ENCODE measurements at places on chromosomes 7 and 10.

DNA sequence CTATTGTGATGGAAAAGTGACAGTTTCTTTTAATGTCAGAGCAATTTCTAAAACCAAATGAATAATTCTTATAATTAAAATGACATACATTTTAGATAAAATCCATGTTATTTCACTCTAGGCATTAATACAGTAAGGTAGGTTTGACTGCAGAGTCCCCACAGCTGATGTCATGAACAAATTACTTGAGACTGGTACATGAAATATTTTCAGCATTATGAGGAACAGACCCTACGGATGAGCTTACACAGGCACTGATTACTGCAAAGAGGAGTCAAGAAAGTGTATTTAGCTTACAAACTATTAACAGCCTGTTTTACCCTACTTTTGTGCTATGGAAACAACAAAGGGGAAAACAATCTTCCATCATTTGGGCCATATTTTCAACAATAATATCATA is 8.9 kb downstream of the COL1A2 start:
- DNase-seq, result no peak

DNA sequence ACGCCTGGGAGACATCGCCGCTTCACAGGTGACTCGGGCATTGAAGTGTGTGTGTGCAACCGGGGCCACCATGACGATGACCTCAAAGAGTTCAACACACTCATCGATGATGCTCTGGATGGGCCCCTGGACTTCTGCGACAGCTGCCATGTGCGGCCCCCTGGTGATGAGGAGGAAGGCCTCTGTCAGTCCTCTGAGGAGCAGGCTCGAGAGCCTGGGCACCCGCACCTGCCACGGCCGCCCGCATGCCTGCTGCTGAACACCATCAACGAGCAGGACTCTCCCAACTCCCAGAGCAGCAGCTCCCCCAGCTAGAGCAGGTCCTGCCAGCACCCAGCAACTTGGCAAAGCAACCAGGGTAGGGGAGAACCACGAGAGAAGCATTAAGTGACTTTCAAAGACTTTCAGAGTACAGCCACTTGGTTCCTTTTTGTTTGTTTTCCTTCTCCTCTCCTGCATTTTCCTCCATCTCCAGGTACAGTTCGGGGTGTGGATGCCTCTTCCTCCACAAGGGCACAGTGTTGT is 24.1 kb downstream of the CYP17A1 start:
- no peak for DNase-seq

DNA sequence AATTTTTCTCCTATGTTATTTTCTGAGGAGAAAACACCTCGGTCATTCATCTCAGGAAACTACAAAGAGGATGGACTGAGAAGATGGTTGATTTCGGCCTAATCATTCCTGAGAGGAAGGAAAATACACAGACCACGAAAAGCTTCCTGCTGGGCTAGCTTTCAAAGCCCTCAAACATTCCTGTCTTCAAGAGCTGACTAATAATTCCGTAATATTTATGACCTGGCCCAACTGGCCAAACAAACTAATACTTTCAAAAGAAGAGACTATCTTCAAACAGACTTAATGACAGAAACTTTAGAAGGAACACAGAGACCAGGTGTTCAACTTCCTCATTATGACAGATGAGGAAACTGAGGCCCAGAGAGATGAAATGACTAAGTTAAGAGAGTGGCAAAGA is 215.1 kb upstream of the FRMD4A start:
- DNase-seq, result no peak

DNA sequence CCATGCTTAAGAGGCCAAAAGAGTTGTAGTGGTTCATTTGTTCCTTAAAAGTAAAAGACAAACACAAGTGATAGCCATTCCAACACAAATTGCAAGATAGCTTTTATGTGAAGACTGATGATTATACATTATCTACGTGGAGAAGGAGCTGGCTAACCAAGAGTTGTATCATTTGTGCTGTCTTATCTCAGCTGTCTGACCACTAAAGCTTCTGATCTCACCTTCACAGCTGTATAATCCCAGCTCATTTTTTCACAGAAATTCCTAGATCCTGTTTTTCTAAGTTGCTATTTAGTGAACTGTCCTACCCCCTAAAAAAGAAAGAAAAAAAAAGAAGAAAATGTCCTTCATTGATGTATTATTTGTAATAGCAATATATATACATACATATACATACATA is 9.8 kb downstream of the USP6NL start:
- no peak for DNase-seq

DNA sequence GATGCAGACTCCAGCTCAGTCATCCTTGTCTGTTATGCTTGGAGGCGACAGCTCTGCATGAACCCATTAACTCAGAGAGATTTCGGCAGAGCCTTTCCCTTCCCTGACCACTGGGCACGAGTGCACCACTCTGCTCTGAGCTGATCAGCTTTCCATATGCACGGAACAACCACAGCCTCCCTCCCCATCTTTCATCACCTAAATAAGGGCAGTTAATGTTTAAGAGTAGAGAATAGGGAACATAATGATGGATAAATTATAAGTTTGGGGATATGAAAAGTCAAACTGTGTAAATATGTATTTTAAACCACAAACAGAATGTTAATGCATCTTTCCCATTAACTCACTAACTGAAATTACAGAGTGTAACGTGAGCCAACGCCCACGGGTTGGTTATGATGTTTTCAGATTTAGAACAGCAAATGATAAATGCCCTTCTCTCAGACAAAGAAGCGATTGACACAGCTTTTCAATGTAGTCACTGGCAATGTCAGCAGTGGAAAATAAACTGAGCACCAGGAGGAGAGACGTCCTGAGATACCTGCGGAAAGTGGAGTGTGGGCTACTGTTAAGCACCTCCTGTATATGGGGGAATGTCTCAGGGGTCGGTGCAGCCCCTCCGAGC is 658.2 kb downstream of the LRMDA start:
- no peak for DNase-seq

GRCh38 chr10:107924458-107924857 is 760.0 kb upstream of the SORCS1 start:
- DNase-seq, result no peak

GRCh38 chr7:30852308-30852684 is 59.4 kb upstream of the AQP1 start:
- no peak for DNase-seq

DNA sequence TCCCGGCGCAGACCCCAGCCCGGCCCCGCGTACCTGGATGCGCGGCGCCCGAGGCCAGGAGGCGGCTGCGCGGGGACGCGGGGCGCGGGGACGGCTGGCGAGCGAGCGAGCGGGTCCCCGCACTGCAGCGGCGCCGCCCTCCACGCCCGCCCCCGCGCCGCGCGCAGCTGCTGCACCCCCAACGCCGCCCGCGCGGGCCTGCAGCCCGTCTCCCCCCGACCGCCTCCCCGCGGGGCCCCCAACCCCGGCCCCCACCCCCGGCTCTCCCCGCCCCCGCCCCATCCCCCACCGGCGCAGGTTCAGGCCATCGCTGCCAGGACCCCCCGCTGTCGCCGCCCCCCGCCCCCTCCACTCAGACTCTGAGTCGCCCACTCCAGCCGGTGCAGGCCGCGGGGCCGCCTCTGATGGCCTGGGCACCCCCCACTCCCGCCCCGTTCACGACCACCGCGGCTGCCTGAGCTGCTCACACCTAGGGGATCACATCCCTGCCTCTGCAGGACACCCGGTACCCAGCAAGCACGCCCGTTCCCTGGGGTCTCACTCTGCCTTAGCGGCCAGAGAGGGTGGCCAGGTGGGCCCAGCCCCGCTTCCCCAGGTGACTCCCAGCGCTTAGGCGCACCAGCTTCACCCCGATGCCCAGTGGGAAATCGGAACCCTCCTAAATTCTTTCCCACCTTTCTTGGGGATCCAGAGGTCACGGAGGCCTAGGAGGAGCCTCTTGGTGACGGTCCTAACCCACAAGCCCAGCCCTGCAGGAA is 13.9 kb upstream of the DNAAF5 start:
- DNase-seq, result no peak

- DNase-seq, result no peak
These were observed 37.6 kb downstream of the EEPD1 start for GRCh38 chr7:36190447-36191291.

DNA sequence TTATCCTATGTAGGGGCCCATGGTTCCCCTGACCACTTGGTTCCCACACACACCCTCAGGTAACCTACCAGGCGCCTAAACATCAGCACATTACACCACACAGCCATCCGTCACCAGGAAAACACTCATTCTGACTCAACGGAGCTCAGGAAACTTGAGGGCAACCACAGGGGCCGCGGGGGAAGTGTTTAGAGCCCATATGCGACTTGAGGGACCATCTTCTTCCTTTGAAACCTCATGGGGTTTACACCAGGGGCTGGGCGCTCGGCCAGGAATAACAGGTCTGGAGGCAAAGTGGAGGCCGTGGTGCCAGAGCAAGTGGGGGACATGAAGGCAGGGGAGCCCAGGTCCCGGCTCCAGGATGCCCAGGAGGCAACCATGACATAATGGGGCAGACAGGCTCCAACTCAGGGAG is 1.5 kb downstream of the STX1A start:
- no peak for DNase-seq

DNA sequence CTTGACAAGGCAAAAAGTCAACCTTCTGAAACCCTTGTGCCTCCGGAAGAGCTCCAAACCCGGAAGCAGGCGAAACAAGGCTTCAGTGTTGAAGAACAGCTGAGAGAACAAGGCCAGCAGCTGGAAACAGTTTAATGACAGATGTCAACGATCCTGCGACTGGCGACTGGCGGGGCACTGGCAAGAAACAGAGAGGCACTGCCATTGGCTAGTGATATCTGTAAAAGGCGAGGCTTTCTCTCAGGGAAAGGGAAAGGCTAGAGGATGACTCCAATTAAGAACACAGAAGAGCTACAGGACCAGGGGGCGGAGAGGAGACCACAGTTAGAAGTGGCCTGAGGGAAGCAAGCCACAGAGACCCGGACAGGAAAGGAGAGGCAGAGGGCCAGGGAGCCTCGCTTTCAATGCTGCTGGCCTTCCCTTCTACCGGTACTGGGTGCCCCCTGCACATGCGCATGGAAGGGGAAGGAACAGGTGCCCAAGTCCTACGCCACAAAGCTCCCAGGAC is 19.4 kb downstream of the ITGB1 start:
- no peak for DNase-seq

GRCh38 chr7:79681454-79681853 is 228.0 kb upstream of the MAGI2 start:
- no peak for DNase-seq

GRCh38 chr7:20560325-20561180 is 54.9 kb upstream of the ABCB5 start:
- no peak for DNase-seq

- peak; percentile 22 for DNase-seq
These were observed 1.1 kb downstream of the SNX13 start for GRCh38 chr7:17939211-17939605.

- DNase-seq, result no peak
These were observed 55.4 kb downstream of the CACNA2D1 start for GRCh38 chr7:82388138-82388537.

GRCh38 chr10:34551295-34551694 is 263.8 kb downstream of the PARD3 start:
- no peak for DNase-seq

GRCh38 chr10:660970-661596 is 28.4 kb downstream of the DIP2C start:
- DNase-seq, result no peak

DNA sequence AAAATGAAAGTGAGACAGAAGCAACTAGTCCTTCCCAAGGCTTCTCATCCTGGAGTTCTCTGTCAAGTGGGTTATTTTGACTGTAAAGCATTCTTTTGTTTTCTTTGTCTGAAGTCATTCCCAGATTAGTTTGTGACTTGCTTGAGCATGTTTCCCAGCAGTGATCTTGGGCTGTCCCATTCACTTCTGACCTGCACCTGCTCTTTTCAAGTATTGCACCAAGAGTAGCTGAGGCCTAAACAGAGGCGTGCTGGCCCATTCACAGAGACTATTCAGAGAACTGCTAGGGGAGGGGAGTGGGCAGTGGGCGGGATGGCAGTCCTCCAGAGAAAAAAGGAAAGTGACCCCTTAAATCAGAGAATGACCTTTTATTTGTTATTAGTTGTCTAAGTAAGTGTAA is 61.3 kb downstream of the CACNA2D1 start:
- DNase-seq, result no peak

DNA sequence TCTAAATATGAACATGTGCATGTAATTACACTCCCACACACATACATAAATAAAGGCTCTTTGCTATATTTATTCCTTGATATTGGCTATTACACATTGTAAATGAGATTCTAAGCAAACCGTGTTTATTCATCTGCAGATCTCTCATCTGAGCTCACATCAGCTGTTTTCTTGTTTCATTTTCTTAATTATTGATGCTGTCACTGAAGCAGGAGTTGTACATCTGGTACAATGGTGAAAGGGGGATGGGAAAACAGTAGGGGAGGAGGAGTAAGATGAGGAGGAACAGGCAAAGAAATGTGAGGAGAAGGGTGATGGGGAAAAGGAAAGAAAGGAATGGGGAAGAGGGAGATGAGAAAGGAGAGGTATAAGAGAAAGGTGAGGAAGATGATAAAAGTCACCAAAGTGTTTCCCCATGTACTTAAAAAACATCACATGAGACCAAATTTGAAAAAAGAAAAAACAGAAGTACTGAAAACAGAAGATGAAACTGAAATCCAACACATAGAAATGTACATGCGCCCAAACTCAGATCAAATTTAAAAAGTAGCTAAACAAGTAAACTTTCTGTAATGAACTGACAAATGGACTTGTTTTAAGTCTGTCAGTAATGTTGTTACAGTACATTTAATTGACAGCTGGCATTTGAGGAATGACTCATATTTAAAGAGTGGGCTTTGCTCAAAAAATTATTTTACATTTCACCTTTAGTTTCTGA is 472.2 kb downstream of the ARL4A start:
- no peak for DNase-seq

GRCh38 chr10:21261842-21262294 is 263.6 kb downstream of the SKIDA1 start:
- no peak for DNase-seq

DNA sequence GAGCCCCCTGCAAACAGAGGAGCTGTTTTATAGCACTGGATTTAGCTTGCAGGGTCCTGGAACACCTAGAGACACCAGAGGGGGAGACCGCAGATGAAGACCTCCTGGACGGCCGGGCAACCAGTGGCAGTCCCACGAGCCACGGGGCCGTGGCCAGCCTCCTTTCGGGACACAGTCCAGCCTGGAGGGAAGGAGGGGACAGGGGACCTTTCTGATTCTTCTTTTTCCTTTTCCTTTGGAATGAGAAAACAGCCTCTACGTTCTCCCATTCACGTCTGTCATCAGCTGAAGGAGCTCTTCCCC is 35.4 kb upstream of the FAM20C start:
- no peak for DNase-seq

DNA sequence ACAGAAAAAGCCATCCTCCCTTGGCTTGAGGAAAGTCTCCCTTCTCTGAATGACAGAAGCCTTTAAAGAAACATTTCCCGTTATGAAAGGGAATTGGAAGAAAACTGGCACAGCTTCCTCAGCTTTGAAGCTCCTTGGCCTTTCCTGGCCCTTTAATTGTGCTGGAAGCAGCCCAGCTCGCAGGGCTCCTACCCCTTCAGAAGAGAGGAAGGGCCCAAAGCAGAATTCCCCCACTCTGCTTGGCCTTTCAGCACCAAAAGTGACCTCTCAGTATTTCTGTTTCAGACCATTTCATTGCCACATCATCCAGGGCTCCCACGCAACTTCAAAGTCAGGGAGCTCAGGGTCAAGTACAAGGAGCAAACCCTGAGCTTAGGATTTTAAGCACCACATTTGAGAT is 4.2 kb downstream of the AFAP1L2 start:
- DNase-seq, result no peak

Data from left kidney (tissue), 8 donors.